ENCODE measurements at places on chromosomes 2 and 18. TPM values are rescaled to one million over a fixed set of nuclear protein-coding genes. Genes with fewer than 3 reads are reported as not detected.

- H3K27ac ChIP-seq, result no peak overlapping the region
- DNase-seq, result no peak
- no peaks in the 10 kb centered on the region for H3K4me1 ChIP-seq
- no peaks in the 10 kb centered on the region for H3K36me3 ChIP-seq
- H3K27me3 ChIP-seq, result peaks cover 5% of the 10 kb centered on the region
Measured at GRCh38 chr18:14026199-14026598, 106.0 kb downstream of the ZNF519 start.

- peaks cover 18% of the 10 kb centered on the region for H3K4me1 ChIP-seq
- DNase-seq, result no peak
- H3K4me3 ChIP-seq, result no peak overlapping the region
- H3K27me3 ChIP-seq, result no peaks in the 10 kb centered on the region
Measured at GRCh38 chr2:30287857-30288513, 56.7 kb downstream of the LBH start.

DNA sequence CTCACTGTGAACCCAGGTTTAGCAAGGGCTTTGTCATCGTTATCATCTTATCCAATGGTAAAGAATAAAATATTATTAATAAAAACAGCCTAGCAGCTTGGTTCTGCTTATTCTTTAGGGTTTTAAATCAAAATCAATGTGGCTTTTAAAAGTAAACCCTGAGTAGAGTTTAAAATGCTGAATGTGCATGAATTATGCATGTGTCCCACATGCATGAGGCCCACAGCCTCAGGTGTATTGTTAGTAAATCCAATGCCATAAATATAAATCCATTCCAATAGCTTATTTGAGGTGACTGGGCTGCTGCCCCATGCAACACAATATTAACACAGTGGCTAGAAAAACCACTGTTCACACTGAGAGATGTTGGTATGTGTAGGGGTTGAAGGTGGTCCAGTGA is 254.1 kb downstream of the HNMT start:
- no peaks in the 10 kb centered on the region for H3K36me3 ChIP-seq
- H3K27ac ChIP-seq, result no peak overlapping the region
- H3K27me3 ChIP-seq, result no peaks in the 10 kb centered on the region
- no peaks in the 10 kb centered on the region for H3K4me1 ChIP-seq

- no peak for DNase-seq
- H3K27me3 ChIP-seq, result peaks cover 10% of the 10 kb centered on the region
- no peak overlapping the region for H3K27ac ChIP-seq
- H3K36me3 ChIP-seq, result no peaks in the 10 kb centered on the region
Measured at GRCh38 chr18:58015065-58015780, 28.8 kb upstream of the NEDD4L start.

DNA sequence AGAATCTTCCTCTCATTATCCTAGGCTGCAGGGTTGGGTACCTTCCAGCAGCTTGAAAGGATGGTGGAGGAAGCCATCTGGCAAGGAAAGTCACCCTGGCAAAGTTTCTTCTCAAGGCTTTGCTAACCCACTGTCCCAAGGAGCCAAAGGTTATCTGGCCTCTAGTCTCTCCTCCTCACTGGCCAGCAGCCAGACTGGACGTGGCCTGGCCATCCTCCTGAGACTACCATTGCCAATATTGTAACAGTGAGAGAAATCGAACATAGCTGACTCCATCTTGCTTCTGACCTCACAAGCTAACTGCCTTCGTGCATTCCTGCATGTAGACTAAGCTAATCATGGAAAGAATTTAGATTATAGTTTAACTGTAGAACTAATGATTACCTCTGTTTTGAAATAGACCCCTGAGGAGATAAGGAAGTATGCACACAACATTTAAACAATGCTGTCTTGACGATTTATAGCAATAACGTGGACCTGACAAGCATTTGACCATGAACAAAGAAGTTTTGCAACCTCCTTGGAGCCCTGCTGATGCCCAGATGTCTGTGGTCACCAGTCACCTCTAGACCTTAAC is 7.8 kb upstream of the ANXA4 start:
- DNase-seq, result no peak
- H3K4me1 ChIP-seq, result no peaks in the 10 kb centered on the region
- H3K27ac ChIP-seq, result no peak overlapping the region
- H3K4me3 ChIP-seq, result no peak overlapping the region

- H3K27ac ChIP-seq, result peak overlapping the region; percentile 13
- H3K36me3 ChIP-seq, result no peaks in the 10 kb centered on the region
- H3K4me3 ChIP-seq, result no peak overlapping the region
- peaks cover 10% of the 10 kb centered on the region for H3K27me3 ChIP-seq
Measured at GRCh38 chr2:134668821-134669220, 50.0 kb downstream of the TMEM163 start.

DNA sequence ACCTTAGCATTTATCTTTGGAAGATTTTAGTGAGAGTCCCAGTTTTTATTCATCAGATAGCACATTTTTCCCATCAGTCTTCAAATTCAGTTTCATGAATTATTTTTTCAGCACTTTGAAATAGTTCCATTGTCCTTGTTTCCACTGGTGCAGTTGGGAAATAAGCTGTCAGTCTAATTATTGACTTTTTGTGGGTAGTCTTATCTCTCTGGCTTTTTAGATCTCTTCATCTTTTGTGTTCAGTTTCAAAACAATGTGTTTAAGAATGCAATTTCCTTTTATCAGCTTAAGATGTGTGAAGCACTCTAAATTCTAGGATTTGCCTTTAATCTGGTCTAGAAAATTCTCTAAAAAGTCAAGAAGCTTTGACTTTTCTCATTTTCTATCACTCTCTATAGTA is 70.5 kb downstream of the GFPT1 start:
- H3K27me3 ChIP-seq, result no peaks in the 10 kb centered on the region
- no peaks in the 10 kb centered on the region for H3K4me1 ChIP-seq
- peaks cover 37% of the 10 kb centered on the region for H3K36me3 ChIP-seq
- H3K4me3 ChIP-seq, result no peak overlapping the region
- no peak overlapping the region for H3K27ac ChIP-seq
- no peak for DNase-seq

GRCh38 chr18:58013241-58014211 is 30.5 kb upstream of the NEDD4L start:
- H3K27me3 ChIP-seq, result peaks cover 10% of the 10 kb centered on the region
- H3K36me3 ChIP-seq, result no peaks in the 10 kb centered on the region
- no peak for DNase-seq

DNA sequence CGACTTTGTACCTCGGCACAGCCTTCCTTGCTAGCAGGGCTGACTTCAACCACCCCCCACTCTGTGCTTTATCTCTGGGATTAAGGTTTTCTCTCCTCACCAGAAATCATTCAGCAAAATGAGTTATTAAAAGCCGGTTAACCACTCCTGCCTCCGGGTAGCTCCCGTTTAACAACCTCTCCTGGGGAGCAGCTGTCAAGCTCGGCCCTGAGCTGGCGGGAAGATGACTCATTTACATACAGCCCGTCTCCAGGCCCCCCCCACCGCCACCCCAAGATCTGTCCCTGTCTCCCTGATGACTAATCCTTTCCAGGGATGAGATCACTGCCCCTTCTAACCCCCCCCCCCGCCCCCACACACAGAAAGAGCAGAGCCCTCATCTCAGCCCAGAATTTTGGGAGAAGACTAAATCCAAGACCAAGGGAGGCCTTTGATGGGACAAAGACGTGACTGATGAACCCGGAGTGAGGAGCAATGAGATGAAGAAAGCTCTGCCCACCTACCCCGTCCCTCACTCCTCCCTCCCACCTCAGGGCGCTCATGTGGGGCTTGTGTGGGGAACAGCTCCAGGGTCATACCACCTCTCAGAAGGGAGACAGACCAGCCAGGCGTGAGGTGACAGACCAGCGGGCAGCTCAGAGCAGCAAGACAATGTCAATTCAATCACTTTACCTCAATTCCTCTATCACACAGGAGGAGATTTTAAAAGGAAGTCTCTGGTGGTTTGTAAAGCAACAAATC is 131.4 kb downstream of the MSH2 start:
- H3K27me3 ChIP-seq, result peaks cover 3% of the 10 kb centered on the region
- H3K36me3 ChIP-seq, result no peaks in the 10 kb centered on the region
- no peak overlapping the region for H3K4me3 ChIP-seq

DNA sequence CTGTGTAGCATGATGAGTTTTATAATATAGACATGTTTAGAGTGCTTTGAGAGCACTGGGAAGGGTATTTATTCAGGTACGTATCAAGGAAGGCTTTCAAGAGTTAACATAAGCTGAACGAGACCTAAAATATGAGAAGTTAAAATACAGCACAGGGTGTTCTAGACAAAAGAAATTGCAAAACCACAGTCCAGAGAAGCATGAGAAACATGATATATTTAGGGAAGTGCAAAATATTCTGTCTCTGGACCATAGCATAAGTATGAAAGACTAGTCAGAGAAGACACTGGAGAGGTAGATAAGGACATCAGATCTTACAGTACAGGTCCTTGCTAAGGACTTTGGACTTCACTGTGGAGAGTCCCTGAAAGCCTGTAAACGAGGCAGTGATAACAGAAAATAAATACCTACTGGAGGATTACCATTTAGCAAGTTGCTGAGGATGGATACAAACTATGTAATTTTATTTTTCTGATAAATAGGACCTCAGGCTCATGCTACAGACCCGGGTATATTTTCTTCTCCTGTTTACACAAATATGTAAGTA is 43.7 kb downstream of the FSIP2 start:
- H3K36me3 ChIP-seq, result no peaks in the 10 kb centered on the region
- no peak overlapping the region for H3K27ac ChIP-seq
- H3K4me1 ChIP-seq, result no peaks in the 10 kb centered on the region
- no peak overlapping the region for H3K4me3 ChIP-seq
- H3K27me3 ChIP-seq, result no peaks in the 10 kb centered on the region
- no peak for DNase-seq

DNA sequence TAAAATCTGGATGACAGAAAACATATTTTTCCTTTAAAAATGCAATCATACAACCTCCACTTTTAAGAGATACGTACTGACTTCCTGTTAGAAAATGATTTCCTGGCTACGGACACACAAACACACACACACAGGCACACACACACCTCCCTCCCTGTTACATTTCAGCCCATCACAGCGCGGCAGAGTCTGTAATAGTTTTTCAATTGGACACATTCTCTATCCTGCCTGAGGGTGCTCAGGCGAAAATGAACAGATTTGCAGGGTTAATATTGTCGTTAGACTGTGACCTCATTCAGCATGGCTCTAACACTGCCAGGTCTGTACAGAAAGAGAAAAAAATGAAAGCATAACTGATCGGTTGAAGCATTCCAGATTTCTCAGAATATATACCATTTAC is 45.0 kb downstream of the KCTD1 start:
- no peak for DNase-seq
- no peaks in the 10 kb centered on the region for H3K36me3 ChIP-seq
- H3K4me1 ChIP-seq, result no peaks in the 10 kb centered on the region
- H3K27ac ChIP-seq, result no peak overlapping the region
- no peaks in the 10 kb centered on the region for H3K27me3 ChIP-seq

- H3K27me3 ChIP-seq, result peaks cover 22% of the 10 kb centered on the region
- H3K4me3 ChIP-seq, result no peak overlapping the region
- peaks cover 7% of the 10 kb centered on the region for H3K36me3 ChIP-seq
- no peak overlapping the region for H3K27ac ChIP-seq
- H3K4me1 ChIP-seq, result no peaks in the 10 kb centered on the region
Measured at GRCh38 chr18:62479574-62479973, 43.3 kb upstream of the ZCCHC2 start.

- no peak overlapping the region for H3K4me3 ChIP-seq
- DNase-seq, result no peak
- H3K27ac ChIP-seq, result no peak overlapping the region
Measured at GRCh38 chr2:228447266-228447915, 265.9 kb upstream of the SPHKAP start.

GRCh38 chr2:205848601-205849000 is 166.3 kb downstream of the NRP2 start:
- no peaks in the 10 kb centered on the region for H3K4me1 ChIP-seq
- no peak overlapping the region for H3K4me3 ChIP-seq
- H3K27me3 ChIP-seq, result peaks cover 17% of the 10 kb centered on the region
- no peaks in the 10 kb centered on the region for H3K36me3 ChIP-seq

DNA sequence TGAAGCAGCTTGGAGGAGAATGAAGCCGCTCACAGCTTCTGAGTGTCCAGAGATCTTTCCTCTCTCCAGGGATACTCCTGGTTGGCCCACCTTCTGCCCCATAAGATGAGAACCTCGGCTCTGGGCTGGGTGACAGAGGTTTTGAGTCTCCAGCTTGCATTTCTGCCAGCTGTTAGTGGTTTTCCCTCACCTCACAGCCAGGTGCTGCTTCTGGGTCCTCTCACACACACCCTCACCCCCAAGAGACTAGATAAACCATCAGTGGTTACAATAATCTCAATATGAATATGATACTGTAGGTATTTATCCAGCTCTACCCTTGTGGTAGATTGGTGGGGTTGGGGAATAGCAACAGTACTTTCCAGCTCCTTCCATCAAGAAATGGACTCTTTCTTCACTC is 161.7 kb upstream of the SIX3 start:
- H3K27me3 ChIP-seq, result peaks cover 2% of the 10 kb centered on the region
- H3K36me3 ChIP-seq, result peaks cover 5% of the 10 kb centered on the region
- no peak overlapping the region for H3K27ac ChIP-seq
- DNase-seq, result no peak

DNA sequence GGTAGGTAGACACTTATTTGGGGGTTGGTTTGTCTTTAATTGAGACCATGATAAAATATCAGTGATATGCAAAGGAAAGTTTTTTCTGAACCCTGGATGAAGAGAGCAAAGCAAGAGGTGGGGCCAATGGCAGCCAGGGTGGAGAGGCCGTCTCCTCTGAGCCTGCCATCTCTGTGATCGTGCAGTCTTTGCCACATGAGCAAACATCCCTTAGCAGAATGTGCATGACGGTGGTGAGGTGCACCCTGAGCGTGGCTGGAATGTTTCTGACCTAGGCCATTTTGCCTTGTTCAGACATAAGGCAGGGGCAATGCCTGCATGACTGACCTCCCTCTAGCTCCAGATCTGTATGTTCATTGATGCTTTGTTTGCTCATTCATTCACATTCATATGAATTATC is 6.0 kb downstream of the NCK2 start:
- DNase-seq, result no peak
- H3K4me1 ChIP-seq, result peaks cover 89% of the 10 kb centered on the region
- H3K36me3 ChIP-seq, result peaks cover 73% of the 10 kb centered on the region

DNA sequence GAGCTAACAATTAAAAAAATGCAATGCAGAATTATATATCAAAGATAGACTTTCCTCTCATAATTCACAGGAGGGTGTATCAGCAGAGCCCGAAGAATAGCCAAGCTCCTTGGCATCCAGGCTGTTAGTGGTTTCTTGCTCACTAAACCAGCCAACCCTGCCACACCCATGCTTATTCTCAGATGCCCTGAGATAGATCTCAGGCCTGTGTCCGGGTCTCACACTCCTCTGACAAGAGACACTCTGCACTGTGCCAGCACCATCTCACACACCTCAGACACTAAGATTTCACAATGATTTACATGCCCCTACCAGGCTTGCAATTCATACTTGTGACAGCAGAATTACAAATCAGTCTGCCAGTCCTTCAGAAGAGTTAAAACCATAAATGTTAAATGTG is 64.5 kb downstream of the OSBPL1A start:
- no peaks in the 10 kb centered on the region for H3K4me1 ChIP-seq
- no peak overlapping the region for H3K27ac ChIP-seq
- DNase-seq, result no peak
- peaks cover 2% of the 10 kb centered on the region for H3K36me3 ChIP-seq
- no peaks in the 10 kb centered on the region for H3K27me3 ChIP-seq
- no peak overlapping the region for H3K4me3 ChIP-seq

- no peaks in the 10 kb centered on the region for H3K36me3 ChIP-seq
- no peak overlapping the region for H3K27ac ChIP-seq
- no peaks in the 10 kb centered on the region for H3K4me1 ChIP-seq
- DNase-seq, result no peak
Measured at GRCh38 chr2:22499082-22499839, 885.7 kb upstream of the KLHL29 start.

- H3K36me3 ChIP-seq, result no peaks in the 10 kb centered on the region
- H3K4me3 ChIP-seq, result no peak overlapping the region
- no peak for DNase-seq
- peaks cover 3% of the 10 kb centered on the region for H3K27me3 ChIP-seq
Measured at GRCh38 chr2:144707736-144708326, 187.9 kb upstream of the ZEB2 start.

AAK1 gene
- 95.2 TPM for total RNA-seq

C2orf72 gene
- total RNA-seq, result 0.34 TPM

MARCO gene
- not detected for total RNA-seq

ABCG5 gene
- not detected for total RNA-seq
